ENCODE measurements at places on chromosomes 2 and 18. TPM values are rescaled to one million over a fixed set of nuclear protein-coding genes. Genes with fewer than 3 reads are reported as not detected.

DNA sequence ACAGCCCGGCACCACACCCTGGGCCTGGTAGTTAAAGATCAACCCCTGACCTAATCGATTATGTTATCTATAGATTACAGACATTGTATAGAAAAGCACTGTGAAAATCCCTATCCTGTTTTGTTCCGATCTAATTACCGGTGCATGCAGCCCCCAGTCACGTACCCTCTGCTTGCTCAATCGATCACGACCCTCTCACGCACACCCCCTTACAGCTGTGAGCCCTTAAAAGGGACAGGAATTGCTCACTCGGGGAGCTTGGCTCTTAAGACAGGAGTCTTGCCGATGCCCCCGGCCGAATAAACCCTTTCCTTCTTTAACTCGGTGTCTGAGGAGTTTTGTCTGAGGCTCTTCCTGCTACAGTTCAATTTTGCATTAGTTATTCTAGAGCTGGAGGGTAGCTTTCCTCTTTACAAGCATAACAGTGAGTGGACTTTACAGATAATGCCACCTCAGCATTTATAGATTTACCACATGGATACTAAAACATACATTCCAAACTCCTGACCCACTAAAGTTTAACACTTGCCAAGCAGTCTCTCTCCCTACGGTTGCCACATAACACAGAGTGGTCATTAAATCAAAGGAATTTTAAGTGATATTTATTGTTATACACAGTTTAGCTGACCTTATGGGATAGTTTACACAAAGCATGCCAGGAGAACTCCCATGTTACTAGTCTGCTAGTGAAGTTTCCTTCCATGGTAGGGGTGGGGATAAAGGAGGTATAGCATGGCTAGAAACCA is 101.0 kb downstream of the EVA1A start:
- no peak for DNase-seq
- H3K27ac ChIP-seq = no peak overlapping the region
- peaks cover 7% of the 10 kb centered on the region for H3K27me3 ChIP-seq
- no peaks in the 10 kb centered on the region for H3K36me3 ChIP-seq

SLC66A2 gene
- total RNA-seq = 160 TPM

PAX3 gene
- 20.5 TPM for total RNA-seq

FSHR gene
- not detected for total RNA-seq

- H3K4me1 ChIP-seq = peaks cover 8% of the 10 kb centered on the region
- no peak overlapping the region for H3K27ac ChIP-seq
- H3K4me3 ChIP-seq = no peak overlapping the region
- peaks cover 14% of the 10 kb centered on the region for H3K36me3 ChIP-seq
- H3K27me3 ChIP-seq = no peaks in the 10 kb centered on the region
Observed at GRCh38 chr2:106147159-106147558, 46.9 kb downstream of the UXS1 start.

HSBP1L1 gene
- 8.1 TPM for total RNA-seq

TUBB8B gene
- not detected for total RNA-seq

DNA sequence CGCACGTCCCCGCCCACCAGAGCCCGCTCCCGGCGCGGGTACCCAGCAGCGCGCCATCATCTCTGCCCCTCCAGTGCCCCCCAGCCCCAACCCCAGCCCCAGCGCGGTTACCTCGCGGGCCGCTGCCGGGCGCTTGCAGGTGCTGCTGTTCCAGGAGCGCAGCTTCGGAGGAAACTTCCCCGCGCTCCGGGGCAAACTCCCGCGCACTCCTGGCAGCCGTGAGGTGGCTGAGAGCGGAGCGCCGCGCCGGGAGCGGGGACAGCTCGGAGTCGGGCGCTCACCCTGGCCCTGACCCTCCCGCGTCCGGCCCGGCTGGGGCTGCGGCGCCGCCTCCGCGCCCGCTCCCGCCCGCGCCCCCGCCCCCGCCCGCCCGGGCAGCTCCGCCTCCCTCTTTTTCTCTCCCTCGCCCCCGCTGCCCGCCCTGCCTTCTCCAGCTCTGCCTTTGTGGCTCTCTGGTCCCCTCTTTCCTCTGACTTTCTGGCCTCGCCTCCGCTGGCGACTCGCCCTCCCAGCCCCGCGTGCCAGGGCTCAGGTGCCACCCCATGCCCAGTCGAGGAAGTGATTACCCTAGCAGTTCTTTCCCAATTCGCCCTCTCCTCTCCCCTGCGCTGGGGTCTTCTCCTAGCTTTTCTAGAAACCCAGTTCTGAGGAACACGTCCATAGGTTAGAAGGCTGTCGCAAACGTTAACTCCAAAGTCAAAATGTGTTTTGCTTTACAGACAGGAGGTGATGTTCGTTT is at the start of gene CHST9:
Gene CHST9, minus strand, starts transcription at position 284 of the 739 bp plus-strand sequence. CDS start 42,499 bp downstream, outside the sequence.
- no peak within 1 kb of the TSS for H3K27ac ChIP-seq
- peak within 1 kb of the TSS; percentile 62 for H3K4me3 ChIP-seq

STEAP3 gene
- 17.4 TPM for total RNA-seq

LRRFIP1 gene
- 91.9 TPM for total RNA-seq

GRCh38 chr2:27701676-27702075 is 38.0 kb downstream of the SLC4A1AP start:
- H3K27ac ChIP-seq = peak overlapping the region; percentile 83
- H3K27me3 ChIP-seq = no peaks in the 10 kb centered on the region
- H3K36me3 ChIP-seq = peaks cover 10% of the 10 kb centered on the region
- peaks cover 40% of the 10 kb centered on the region for H3K4me1 ChIP-seq
- H3K4me3 ChIP-seq = no peak overlapping the region
- peak; percentile 96 for DNase-seq

CCDC141 gene
- total RNA-seq = 12.3 TPM

DNA sequence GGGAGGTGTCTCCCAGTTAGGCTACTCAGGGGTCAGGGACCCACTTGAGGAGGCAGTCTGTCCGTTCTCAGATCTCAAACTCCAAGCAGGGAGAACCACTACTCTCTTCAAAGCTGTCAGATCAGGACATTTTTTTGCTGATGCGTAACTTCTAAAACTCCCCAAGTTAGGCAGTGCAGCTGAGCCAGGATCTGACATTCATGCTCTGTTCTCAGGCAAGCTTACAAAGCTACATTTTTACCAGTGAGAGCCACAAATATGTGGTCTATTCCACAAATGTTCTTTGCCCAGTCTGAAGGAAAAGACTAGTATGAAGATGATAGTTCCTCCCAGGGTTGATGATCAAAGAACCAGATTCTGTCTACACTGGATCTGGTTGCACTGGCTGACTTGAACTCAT is 184.1 kb downstream of the MTCL1 start:
- no peaks in the 10 kb centered on the region for H3K27me3 ChIP-seq
- no peaks in the 10 kb centered on the region for H3K36me3 ChIP-seq
- no peak for DNase-seq
- H3K27ac ChIP-seq = no peak overlapping the region
- no peak overlapping the region for H3K4me3 ChIP-seq

CAPN10 gene
- total RNA-seq = 9.9 TPM

GRCh38 chr2:151052850-151053660 is 208.6 kb downstream of the RBM43 start:
- H3K36me3 ChIP-seq = no peaks in the 10 kb centered on the region
- DNase-seq = no peak
- H3K27ac ChIP-seq = no peak overlapping the region
- no peaks in the 10 kb centered on the region for H3K27me3 ChIP-seq

DNA sequence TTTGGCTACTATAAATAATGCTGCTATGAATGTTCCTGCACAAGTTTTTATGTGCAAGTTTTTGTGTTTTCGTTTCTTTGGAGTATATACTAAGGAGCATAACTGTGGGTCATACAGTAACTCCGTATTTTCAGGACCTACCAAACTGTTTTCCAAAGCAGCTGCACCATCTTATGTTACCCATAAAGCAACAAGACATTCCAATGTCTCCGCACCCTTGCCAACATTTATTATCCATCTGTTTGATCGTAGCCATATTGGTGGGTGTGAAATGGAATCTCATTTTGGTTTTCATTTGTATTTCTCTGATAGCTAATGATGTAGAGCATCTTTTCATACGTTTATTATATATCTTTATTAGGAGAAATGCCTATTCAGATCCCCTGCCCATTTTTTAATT is 13.8 kb downstream of the TMEM131 start:
- no peak overlapping the region for H3K4me3 ChIP-seq
- no peak overlapping the region for H3K27ac ChIP-seq
- H3K27me3 ChIP-seq = no peaks in the 10 kb centered on the region
- no peak for DNase-seq
- peaks cover 46% of the 10 kb centered on the region for H3K4me1 ChIP-seq

GRCh38 chr18:7579176-7579917 is 12.2 kb downstream of the PTPRM start:
- no peak overlapping the region for H3K27ac ChIP-seq
- peaks cover 41% of the 10 kb centered on the region for H3K4me1 ChIP-seq
- H3K4me3 ChIP-seq = no peak overlapping the region
- DNase-seq = no peak
- no peaks in the 10 kb centered on the region for H3K27me3 ChIP-seq
- H3K36me3 ChIP-seq = no peaks in the 10 kb centered on the region

DNA sequence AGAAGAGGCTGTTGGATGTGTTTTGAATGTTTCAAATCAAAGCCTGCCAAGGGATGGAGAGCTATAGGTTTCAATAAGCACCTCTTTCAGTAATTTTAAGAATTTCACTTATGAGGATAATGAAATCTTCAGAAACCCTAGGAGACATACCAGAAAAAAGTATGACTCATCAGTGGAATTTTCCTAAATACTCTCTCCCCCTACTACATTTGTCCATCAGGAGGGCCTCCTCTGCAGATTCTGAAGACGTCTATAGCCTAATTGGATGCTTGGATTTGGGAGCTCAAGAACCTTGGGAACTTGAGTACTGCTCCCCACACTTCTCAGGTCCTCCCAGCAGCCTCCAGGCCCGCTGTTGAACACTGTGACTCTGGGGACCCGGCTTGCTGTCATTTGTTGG is 374.3 kb downstream of the SLC4A3 start:
- H3K4me3 ChIP-seq = no peak overlapping the region
- no peak for DNase-seq
- H3K27ac ChIP-seq = no peak overlapping the region
- H3K4me1 ChIP-seq = no peaks in the 10 kb centered on the region
- H3K36me3 ChIP-seq = no peaks in the 10 kb centered on the region
- H3K27me3 ChIP-seq = no peaks in the 10 kb centered on the region

DNA sequence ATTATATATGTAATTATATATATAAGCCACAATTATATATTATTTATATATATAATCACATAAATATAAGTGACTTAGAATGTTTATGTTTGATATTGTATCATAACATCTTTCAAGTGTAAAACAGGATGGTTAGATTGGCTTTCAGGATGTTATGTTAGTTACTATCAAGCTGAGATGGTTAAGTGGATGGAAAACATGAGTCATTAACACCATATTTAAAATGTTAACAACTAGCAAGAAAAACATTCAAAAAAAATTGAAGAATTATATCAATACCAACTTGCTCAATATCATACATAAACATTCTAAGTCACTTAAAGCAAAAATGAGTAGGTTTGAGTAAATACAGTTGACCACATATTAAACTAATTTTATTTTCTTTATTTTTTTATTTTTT is 21.8 kb upstream of the RAB27B start:
- H3K27ac ChIP-seq = no peak overlapping the region
- H3K4me3 ChIP-seq = no peak overlapping the region
- no peaks in the 10 kb centered on the region for H3K36me3 ChIP-seq

ANKRD44 gene
- 1.7 TPM for total RNA-seq

GRCh38 chr2:42796427-42797248 is 4.3 kb upstream of the HAAO start:
- H3K27me3 ChIP-seq = peaks cover 11% of the 10 kb centered on the region
- no peaks in the 10 kb centered on the region for H3K36me3 ChIP-seq
- no peak overlapping the region for H3K4me3 ChIP-seq
- no peaks in the 10 kb centered on the region for H3K4me1 ChIP-seq
- no peak overlapping the region for H3K27ac ChIP-seq

SMYD1 gene
- 223 TPM for total RNA-seq
